ENCODE measurements at places on chromosomes 13 and 19. TPM values are rescaled to one million over a fixed set of nuclear protein-coding genes. Genes with fewer than 3 reads are reported as not detected.

DNA sequence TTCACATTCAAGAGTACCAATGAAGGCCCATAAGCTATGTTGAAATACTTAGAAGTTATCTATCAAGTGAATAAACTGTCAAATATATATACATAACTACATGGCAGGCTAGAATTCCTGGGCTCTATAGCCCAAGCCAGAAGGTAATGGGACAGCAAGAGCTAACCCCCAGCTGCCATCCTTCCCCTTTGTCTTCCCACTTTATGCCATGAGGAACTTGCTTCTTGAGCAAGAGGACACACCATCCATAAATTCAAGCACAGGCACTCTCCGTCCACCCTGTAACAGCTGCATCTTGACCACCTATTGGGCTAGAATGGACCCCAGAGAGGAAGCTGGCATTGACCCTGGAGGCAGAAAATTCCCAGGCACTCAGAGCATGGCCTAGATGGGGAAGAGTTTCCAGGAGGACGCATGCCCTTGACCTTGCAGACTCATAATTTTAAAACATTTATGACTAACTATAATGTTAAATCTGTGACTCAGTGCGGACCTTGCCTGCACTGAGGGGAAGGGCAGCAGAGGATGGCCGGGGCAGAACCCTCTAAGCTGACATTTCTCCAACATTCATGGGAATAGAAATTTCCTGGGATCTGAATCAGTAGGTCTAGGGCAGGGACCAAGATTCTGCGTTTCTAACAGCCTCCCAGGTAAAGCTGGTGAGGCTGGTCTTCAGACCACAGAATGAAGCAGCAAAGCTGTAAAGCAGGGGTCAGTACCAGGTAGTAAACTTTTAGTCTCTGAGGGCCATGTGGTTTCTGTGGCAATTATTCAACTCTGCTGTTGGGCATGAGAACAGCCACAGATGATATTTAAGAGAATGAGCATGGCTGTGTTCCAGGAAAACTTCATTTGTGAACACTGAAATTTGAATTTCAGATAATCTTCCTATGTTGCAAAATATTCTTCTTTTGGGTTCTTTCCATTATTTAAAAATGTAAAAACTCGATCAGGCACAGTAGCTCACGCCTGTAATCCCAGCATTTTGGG is 71.4 kb upstream of the CLDN10 start:
- no peak for DNase-seq

DNA sequence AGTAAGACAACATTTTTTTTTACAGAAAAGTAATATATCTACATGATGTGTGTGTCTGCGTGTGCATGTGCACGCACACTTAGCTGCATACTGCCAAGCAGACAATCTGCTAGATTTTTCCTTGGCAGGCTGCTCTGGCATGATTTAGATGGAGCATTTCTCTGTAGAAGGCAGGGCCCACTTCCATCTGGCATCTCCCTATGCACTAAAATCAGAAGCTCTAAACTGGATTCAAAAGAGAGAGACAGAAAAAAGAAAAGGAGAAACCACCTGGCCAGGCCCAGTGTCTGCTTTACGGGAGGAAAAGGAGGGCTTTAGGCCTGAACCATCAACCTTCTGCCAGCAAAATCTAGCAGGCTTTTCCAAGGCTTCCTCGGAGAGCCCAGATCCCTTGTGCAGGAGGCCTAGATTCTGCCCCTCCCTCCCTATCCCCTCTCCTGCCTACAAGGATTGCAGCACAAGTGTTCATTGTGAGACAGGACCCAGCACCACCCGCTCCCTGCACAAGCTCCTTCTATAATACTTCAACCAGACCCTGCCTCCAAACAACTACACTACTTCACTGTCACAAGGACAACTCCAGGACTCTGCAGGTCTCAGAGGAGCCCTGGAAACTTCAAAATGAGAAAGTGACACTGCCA is 99.3 kb downstream of the DOCK9 start:
- no peak for DNase-seq

DNA sequence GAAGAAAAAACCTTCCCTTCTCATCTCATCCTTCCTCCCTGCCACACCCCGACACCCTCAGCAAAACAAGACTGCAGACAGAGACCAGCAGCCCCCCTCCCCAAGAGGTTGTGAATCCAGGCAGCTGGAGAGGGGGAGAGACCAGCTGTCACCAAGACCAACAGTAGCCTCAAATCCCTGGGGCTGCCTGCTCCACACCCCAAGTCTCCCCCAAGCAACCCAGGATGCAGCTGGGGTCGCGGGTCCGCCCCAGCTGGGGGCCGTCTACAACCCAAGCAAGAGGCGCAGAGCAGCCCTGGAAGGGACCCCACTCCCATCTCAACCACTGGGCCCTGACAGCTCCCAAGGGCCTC is 7.1 kb downstream of the KLF16 start:
- no peak for DNase-seq

DNA sequence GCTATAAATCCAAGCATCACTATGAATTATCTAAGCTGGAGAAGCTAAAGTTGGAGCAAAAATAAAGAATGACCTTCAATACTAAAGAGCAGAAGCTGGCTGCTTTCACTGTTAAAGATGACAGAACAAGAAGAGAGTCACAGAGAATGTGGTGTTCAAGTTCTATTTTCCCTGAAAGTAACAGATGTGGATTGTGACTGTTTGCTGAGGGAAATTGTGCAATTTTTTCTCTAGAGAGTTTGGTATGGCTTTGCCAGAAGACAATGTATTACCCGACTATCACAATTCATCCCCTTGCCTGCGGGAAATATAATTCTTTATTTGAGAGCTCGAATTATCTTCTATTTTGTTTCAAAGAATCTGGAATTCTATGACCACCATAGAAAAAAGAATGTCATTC is 83.1 kb downstream of the TNFSF13B start:
- DNase-seq: no peak

- peak; percentile 55 for DNase-seq
These were observed 468 bp downstream of the STX10 start for GRCh38 chr19:13149628-13150186.

DNA sequence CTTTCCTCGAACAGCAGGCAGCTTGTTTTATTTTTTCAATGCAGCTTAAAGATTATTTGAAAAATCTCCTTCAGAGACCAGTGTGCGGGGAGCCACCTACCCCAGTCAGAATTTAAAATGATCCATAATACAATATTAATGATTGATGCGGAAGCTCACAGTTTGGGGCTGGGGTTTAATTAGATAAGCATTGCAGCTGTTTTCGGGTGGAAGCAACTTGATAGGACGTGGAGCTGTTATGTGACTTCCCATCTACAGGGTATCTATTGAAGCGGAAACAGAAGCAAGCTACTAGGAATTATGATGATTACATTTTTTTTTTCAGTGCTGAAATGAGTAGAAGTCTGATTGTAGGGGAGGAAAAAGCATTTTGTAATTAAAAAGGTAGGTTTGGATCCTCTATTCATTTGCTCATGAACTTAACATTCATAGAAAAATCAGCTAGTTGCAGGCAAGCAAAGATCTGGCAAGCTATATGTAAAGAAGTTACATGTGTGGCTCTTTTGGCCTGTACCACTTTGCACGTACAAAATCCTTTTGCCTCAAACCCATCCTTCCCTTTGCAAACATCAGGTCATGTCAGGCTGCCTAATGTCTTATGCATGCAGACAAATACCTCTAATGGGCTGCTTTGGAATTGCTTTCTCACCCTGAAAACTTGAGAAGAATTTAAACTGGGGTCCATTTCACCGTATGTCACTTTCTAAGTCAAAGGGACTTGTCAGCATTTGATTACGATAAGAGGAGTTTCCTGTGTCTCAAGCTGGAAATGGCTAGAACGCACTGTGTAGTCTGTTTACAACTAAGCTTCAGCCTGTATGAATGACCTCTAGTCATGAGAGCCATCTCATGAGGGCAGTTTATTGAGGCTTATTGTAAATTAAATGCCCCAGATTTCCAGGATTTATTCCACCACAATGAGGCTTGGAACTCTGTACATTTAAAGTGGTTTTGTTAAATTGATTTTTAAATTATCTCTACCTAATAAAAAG is 267.1 kb upstream of the TMTC4 start:
- DNase-seq: no peak

Gene SPIB
- 1.6 TPM for polyA plus RNA-seq

DNA sequence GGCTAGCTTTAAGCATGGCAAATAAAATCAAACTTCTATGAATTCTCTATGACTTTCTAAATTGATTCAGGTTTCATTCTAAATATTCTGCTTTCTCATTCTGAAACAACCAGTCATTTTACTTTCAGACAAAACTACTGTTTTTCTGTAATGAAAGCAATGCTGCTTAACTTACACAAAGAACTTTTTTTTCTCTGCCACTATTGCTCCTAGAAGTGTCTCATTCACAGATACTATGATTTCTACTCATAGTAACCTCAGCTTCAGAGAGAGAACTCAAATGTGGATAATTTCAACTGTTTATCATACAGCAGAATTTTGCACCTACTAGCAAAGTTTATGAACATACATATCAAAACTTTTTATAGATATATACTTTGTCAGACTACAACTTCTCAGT is 724.6 kb downstream of the SLITRK5 start:
- no peak for DNase-seq

GRCh38 chr13:113938716-113939115 is 35.2 kb downstream of the C13orf46 start:
- no peak for DNase-seq
